CD4-positive, alpha-beta T cell treated with Interleukin-6 at 100 ng/mL for 8 hours (primary cell): ENCODE measurements at places on chromosomes 5 and 9.

GRCh38 chr5:139157556-139157955 is 40.6 kb downstream of the SIL1 start:
- DNase-seq, result no peak

- no peak for DNase-seq
These were observed 105.5 kb downstream of the PDE6A start for GRCh38 chr5:149838881-149839739.

DNA sequence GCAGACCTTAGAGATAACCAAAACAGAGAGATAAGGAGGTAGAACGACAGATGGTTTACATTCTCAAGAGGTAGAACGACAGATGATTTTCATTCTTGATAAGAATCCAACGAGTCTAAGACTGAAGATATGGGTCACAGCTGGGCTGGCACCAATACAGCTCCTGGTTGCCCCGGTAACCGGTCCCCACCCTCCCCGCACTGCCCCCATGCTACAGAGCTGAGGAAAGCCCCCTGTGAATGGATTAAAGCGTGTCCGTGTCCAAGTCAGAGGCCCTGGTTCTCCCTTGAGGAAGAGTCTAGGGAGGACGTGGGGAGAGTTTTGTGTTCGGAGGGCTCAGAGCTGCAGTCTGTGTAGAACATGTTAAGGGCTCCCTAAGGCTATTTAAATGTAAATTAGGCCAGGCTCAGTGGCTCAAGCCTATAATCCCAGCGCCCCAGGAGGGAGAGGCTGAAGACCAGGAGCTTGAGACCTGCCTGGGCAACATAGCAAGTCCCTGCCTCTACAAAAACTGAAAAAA is 8.1 kb downstream of the IDNK start:
- no peak for DNase-seq

DNA sequence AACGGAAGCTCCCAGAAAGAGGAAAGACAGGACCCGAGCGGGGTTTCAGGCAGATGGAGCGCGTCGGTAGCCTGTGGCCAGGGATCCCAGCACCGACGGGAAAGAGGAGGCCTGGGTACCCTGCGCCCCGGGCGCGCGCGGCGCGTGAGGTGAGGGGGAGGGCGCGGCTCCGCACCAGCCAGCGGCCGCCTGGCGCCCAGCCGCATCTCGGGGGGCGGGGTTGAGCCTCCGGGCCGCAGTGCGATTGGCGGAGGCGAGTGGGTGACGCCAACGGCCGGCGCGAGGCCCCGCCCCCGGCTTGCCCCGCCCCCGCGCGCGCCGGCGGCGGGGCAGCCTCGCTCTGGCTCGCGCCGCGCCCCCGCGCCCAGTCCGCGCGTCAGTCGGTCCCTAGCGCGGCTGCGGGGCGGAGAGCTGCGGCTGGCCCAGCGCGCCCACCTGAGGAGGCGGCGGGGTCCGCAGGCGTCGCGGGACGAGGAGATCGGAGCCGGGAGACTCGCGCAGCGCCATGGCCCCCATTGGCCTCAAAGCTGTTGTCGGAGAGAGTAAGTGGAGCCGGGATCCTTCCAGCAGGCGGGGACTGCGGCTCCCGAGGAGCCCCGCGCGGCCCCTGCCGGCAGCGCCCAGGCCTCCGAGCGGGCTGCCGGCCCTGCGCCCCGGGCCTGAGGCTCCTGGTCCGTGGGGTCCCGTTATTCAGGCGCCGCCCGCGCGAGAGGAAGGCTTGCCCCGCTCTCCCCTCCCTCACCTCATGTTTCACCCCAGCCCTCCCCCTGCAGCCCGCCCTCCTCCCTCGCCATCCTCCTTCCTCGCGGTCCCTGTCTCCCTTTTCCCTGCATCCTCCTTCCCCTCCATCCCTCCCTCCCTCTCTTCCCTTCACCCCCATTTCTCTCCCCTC is at the start of gene STXBP1:
Gene STXBP1, plus strand, starts transcription at position 379 of the 892 bp plus-strand sequence. Its CDS starts 127 bp downstream, at position 506.
- DNase-seq, result peak; percentile 87

DNA sequence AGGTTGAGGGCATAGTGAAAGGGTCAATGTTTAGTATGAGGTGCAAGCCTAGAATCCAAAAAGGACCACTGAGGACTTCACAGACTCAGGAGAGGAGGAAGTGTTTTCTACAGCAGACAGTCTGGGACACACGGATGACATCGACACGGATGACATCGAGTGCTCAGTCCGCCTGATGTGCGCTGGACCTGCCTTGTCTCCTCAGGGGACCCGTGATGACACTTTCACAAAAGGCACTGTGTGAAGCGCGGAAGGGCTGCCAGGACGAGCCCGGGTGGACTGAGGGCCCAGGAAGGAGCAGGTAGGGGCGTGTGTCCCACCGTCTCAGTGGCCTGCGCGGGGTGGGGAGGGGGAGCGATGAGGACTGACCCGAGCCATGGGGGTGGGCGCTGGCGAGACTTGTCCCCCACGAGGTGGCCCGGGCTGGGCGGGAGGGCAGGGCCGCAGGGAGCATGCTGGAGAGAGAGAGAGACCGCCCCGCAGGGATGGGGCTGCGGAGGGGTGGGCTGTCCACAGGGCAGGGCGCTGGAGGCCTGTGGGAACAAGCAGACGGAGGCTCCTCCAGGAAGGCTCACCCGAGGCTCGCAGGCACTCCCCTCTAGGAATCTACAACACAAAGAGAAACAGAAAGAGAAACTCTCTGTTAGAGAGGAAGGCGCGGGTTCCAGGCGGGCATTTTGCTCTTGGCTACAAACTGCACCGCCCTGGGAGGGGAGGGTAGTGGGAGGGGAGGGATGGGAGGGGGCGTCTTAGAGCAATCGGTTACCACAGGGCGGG is 54.9 kb downstream of the USP20 start:
- peak; percentile 74 for DNase-seq

- DNase-seq, result no peak
These were observed 352.1 kb upstream of the CD180 start for GRCh38 chr5:67548520-67549295.

- no peak for DNase-seq
These were observed 123.8 kb upstream of the PTGER4 start for GRCh38 chr5:40555886-40556285.

- DNase-seq, result no peak
These were observed 68.4 kb downstream of the NRG2 start for GRCh38 chr5:139974661-139975060.

- no peak for DNase-seq
These were observed 5.7 kb downstream of the SKIC3 start for GRCh38 chr5:95549030-95549429.

DNA sequence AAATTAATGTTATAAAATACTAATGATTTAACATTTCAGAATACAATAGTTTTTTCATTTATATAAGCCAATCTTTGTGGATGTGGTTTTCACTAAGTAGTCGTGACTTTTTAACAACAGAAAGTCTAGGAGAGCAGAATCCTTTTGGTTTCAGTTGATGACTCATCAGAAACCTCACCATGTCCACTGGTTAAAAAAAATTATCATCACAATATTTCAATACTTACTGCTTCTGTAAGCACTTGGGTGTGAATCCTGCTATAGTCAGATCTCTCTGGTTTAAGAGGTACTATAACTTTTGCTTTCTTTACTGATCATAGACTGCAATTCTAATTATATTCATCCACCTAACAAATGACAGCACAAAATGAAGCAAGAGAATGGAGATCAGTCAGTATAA is 77.2 kb downstream of the MRPS30 start:
- no peak for DNase-seq

- DNase-seq, result no peak
These were observed 378.2 kb downstream of the FAM170A start for GRCh38 chr5:120007598-120007997.

DNA sequence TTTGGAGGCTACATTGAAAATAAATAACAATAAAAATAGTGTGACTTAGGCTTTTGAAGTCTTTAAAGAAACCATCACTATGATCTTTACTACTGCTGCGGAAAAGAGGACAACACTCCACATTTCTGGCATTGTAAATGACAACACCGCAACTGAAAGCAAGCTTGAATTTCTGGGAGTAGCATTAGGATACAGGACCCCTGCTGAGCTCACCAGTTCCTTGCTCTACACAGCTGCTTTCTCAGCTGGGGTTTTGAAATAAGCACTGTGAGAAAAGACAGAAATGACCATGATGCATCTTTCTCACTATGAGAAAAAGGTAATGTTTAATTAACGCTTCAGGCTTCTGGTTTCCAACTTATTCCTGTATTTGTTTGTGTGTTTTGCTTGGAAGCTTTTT is 168.0 kb downstream of the TAF11L14 start:
- no peak for DNase-seq

DNA sequence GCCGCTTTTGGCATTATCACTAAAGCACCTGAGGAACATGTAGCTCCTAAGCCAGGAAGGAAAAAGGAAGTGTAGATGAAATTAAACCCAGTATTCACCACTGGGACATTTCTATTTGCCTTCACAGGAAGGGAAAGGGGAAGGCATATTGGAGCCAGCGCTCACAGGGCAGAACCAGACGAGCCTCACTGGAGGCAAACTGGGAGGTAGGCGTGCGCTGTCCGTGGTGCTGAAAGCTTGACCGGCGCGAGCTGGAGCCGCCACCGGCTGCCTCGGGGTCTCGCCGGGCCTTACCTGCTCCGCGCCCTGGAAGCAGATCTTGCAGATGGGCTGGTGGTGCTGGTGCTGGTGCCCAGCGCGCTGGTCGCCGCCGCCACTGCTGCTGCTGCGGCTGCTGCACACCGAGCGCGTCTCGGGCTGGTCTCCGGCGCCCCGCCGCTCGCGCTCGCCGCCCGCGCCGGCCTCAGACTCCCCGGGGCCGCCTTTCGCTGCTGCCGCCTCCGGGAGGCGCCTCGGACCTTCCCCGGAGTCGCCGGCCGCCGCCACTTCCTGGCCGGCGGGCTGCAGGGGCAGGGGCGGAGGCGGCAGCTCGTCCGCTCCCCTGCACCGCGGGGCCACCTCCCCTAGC is 732 bp downstream of the MARCHF11 start:
- DNase-seq, result no peak

- no peak for DNase-seq
These were observed 6.1 kb downstream of the POC5 start for GRCh38 chr5:75711151-75711550.

GRCh38 chr5:66342341-66342880 is 198.3 kb downstream of the SREK1 start:
- no peak for DNase-seq

- no peak for DNase-seq
These were observed 517.8 kb upstream of the PAPPA start for GRCh38 chr9:115635680-115636383.

GRCh38 chr5:167982-168660 is 23.2 kb upstream of the LRRC14B start:
- no peak for DNase-seq
